ENCODE measurements at places on chromosomes 11 and 22.

- DNase-seq, result no peak
These were observed 58.6 kb downstream of the SC5D start for GRCh38 chr11:121351083-121351630.

DNA sequence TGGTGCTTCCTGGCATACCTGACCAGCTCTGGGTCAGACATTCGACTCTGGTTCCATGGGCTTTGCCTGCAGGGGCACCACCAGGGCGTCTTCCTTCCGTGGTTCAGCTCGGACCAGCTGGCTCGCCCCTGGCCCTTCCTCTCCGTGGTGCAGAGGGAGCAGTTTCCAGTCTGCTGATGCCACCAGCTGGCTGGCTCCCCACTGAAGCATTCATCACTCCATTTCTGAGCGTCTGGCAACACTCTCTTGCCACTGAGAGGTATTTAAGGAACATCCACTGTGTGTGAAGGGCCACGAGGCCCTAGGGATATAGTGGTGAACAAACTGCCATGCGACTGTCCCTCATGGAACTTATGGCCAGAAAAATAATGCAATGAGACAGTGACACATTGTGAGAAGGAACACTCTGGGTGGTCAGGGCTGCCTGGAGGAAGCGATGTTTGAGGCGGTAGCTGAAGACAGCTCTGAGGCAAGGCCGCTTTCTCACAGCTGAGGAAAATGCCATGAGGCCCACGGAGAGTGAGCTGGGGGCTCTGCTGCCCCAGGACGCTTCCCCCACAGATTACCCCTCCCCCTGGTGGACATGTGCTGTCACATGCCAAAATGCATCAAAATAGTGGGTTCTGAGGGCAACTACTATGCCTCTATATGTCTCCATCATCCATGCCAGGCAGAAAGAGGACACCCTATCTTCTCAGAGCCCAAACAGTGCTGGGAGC lies 44.9 kb upstream of the ARFGAP3 start:
- peak; percentile 9 for DNase-seq

GRCh38 chr11:124277804-124278203 lies 21.6 kb downstream of the OR8G5 start:
- DNase-seq, result peak; percentile 21

DNA sequence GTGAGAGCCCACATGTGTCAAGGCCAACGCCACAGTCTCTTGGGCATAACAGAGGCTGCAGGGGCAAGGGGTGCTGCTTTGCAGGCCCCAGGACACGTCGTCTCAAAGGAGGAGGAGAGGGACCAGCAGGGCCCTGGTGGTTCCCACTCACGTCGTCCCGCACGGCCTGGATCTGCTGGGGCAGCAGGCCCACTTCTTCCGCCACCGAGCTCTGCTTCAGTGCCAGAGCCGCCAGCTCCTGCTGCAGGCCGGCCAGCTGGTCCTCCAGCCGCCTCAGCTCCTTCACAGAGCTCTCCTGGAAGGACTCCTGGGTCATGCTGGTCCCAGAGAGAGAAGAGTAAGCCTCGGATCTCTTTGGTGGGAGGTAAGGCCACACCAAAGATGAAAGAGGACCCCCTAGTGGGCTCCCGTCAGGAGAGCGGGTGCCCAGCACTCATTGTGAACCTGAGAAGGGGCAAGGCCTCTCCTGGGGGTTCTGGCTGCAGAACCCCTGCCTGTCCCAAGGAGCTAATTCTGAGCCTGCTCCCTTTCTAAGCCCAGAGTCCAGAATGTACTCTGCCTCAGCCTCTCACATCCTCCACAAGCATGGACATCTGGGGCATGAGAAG lies 15.6 kb downstream of the SUN2 start:
- DNase-seq, result no peak

DNA sequence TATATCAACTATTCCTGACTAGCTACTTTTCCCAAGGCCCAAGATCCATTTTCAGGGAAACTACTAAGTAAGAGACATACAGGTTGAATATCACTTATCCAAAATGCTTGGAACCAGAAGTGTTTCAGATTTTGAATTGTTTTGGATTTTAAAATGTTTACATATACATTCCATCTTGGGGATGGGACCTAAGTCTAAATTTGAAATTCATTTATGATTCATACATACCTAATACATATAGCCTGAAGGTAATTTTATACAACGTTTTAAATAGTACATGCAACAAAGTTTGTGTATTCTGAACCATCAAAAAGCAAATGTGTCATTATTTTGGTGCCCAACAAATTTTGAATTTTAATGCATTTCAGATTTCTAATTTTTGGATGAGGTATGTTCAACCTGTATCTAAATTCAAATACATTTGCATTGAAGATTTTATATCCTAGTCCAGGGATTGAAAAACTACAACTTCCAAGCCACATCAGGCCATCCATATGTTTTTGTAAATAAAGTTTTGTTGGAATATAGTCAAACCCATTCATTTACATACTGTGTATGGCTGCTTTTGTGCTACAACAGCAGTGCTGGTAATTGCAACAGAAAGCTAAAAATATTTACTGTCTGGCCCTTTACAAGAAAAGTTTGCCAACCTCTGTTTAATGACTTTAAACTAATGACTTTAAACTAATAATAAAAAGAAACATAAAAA lies 73.3 kb downstream of the CWF19L2 start:
- no peak for DNase-seq

DNA sequence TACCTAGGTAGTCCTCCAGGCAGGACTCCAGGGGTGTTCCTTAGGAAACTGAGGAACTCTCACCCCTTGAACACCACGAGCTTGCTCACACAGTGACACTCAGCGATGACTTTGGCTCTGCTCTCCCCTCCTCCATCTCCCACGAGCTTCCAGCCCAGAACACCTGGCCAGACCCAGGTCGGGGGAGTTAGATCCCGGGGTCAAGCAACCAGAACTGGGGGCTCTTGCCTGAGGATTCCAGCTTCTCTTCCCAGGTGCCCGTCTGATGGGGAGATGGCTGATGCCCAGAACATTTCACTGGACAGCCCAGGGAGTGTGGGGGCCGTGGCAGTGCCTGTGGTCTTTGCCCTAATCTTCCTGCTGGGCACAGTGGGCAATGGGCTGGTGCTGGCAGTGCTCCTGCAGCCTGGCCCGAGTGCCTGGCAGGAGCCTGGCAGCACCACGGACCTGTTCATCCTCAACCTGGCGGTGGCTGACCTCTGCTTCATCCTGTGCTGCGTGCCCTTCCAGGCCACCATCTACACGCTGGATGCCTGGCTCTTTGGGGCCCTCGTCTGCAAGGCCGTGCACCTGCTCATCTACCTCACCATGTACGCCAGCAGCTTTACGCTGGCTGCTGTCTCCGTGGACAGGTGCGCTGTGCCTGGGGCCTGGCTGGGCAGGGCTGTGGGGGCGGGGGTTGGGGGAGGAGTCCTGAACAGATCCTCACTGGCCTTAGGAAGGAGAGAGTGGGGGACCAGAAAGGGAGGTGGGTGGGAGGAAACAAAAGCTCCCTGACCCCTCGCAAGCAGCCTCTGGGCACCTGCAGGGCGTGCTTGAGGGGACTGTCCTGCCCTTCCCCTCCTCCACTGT lies at the start of gene GALR3:
TSS of gene GALR3 (plus strand) at position 249 of the 852 bp plus-strand sequence. CDS start at position 274, 25 bp downstream.
- DNase-seq, result no peak

DNA sequence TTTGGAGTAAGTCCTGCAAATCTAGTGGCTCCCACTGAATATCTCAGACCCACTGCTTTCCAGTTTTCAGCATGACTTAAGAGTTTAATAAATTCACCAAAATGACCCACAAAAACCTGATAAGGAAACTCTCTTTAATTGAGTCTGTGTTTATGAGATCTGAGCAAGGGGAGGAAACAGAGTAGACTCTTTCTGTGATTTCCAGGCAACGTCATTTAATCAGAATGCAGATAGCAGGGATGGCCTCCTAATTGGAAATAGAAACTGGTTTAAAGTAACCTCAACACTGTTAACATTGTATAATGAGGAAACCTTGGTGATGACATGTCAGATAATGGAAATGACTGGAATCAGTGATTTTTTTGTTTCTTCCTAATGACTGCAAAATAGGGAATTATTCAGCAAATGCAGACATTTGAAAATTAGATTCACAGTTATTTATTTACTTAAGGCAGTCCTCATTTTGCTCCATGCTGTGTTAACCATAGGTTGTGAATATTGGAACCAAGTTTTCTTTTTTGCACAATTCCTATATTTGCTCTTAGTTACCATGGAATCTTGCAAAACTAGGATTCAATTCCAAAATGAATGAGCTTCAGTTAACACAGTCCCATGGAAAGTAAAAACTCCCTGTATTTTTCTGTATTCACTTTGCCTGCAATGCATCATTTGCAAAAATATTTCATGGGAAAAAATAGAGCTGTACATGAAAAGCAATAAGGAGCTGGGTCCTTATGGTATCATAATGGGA lies 1324.5 kb downstream of the LRRC4C start:
- no peak for DNase-seq

DNA sequence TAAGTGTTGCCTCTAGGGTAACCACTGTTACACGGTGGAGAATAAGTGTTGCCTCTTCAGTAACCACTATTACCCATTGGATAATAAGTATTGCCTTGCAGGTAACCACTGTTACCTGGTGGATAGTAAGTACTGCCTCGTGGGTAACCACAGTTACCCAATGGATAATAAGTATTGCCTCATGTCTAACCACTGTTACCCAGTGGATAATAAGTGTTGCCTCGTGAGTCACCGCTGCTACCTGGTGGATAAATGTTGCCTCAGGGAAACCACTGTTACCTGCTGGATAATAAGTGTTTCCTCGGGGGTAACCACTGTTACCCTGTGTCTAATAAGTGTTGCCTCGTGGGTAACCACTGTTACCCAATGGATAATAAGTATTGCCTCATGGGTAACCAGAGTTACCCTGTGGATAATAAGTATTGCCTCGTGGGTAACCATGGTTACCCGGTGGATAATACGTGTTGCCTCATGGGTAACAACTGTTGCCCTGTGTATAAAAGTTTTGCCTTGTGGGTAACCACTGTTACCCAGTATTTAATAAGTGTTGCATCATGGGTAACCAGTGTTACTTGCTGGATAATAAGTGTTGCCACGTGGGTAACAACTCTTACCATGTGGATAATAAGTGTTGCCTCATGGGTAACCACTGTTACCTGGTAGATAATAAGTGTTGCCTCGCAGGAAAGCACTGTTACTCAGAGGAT lies 12.3 kb upstream of the NXPE4 start:
- no peak for DNase-seq

GRCh38 chr11:10622108-10622507 lies 53.6 kb upstream of the LYVE1 start:
- DNase-seq, result no peak

DNA sequence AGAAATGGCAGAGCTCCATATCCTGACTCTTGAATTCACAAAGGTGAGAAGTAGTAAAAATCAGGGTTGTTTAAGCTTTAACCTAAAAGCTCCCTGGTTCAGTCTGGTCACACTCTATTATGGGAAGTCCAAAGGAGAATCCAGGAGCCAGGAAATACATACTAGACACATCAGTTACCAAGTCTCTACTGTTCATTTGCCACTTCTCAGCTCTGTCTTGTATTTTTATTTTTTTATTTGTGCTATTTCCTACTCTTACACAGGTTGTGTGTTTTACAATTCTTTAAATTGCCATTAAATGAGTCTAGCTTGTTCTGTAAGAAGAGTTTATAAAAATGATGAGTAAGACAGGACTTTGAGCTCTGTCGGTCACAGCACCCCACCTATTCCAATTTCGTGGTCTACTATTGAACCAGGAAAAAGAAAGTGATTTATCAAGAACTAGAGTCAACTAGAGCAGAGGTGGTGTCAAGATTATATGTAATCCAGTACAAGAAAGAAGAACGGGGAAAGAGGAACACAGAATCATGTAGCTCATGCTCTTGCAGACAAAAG lies 9.7 kb downstream of the MS4A12 start:
- DNase-seq, result no peak

- no peak for DNase-seq
These were observed 67.2 kb downstream of the PRCP start for GRCh38 chr11:82832983-82833382.

- DNase-seq, result no peak
These were observed 3.1 kb downstream of the CST6 start for GRCh38 chr11:66014804-66015453.

GRCh38 chr11:2398664-2399355 lies 1.7 kb upstream of the TSSC4 start:
- peak; percentile 33 for DNase-seq

- no peak for DNase-seq
These were observed 35.5 kb upstream of the MOB2 start for GRCh38 chr11:1522081-1522424.

DNA sequence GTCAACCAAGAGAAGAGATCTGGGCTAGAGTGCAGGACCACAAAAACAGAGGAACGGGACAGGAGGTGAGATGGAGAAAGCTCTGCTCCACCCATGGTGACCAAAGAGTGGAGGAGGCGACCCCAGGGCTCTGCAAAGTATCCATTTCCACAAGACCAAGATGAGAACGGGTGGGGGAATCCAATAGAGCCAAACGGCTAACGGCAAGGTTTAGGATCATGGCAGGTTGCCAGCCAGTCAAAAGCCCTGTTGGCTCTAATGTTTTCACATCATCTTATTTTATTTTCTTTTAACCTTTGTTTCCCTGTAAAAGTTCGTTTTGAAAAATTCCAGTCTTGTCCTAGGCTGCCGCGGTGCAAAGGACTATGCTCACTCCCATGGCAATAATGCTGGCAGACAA lies 52.1 kb upstream of the CHST1 start:
- DNase-seq, result peak; percentile 25

GRCh38 chr22:49642331-49642730 lies 185.3 kb downstream of the BRD1 start:
- DNase-seq, result no peak

DNA sequence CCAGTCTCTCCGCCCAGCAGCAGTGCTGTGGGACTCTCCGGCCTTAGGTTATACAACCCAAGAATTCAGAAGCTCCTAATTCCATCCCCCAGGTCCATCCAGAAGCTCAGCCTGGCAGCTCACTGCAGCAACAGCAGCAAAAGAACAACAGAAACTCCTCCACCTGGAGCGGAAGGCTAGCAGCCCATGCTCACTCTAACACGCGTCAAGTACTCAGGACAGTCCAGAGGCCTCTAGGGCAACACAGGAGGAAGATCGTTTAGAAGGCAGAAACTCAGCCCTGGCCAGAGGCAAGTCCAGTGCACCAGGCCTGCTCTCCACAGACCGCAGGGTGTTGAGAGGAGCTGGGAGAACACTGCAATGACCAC lies 17.1 kb downstream of the PLA2G6 start:
- DNase-seq, result no peak

GRCh38 chr22:49657275-49657973 lies 170.2 kb downstream of the BRD1 start:
- DNase-seq, result peak; percentile 92

DNA sequence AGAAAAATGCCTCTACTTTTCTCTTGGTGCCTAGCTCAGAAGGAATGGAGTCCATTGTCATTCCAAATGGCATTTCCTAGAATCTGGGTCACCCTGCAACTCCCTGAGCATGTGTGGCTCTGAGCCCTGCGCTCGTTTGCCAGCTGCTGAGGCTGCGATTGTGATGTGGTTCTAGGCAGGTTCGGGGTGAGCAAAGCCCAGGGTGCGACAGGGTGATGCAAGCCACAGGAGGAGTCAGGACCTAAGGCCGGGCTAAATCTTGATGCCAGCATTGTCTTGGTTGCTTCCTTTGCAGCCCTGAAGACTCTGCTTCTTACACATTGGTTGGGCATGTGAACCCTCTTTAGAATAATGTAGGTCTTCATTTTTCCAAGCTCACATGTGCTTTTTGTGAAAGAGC lies 131.0 kb downstream of the MORC2 start:
- DNase-seq, result no peak

Data from NCI-H82 (cell line).